NCI-H2081 (cell line): ENCODE measurements at places on chromosomes 2 and 18.

- no peak for DNase-seq
Observed at GRCh38 chr2:155766342-155767115, 566.0 kb downstream of the NR4A2 start.

DNA sequence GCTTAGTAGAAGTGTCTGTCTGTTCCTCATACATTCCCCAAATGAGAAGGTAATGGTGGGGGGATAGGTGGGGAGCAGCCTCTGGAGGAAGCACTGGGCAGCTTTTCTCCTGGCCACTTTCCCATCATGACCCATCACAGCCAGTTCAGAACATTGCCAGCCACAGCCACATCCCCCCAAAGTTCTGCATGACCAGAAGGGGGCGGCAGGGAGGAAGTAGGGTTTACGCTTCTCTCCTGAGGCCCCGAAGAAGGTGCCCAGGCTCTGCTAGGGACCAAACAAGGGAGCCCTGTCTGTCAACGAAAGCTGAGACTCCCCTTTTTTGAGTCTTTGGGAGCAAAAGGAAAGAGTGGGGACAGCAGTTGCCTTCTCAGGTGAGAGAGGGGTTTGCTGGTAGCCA is 7.7 kb downstream of the IGFBP5 start:
- DNase-seq: no peak

DNA sequence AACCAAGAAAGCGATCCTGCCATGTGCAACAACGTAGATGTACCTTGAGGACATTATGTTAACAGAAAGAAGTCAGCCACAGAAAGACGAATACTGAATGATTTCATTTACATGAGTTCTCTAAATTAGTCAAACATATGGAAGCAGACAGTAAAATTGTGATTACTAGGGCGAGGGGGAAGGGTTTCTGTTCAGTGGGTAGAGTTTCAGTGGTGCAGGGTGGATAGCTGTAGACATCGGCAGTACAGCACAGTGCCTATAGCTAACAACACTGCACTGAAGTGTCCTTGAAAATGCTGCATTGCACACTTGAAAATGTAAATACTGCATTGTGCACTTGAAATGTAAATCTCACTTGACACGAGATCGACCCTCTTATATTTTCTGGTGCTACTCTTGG is 275.3 kb downstream of the GALR1 start:
- DNase-seq: no peak

- DNase-seq: no peak
Observed at GRCh38 chr2:229127471-229127870, 143.6 kb downstream of the PID1 start.
